ENCODE measurements at places on chromosomes 7 and 10.

DNA sequence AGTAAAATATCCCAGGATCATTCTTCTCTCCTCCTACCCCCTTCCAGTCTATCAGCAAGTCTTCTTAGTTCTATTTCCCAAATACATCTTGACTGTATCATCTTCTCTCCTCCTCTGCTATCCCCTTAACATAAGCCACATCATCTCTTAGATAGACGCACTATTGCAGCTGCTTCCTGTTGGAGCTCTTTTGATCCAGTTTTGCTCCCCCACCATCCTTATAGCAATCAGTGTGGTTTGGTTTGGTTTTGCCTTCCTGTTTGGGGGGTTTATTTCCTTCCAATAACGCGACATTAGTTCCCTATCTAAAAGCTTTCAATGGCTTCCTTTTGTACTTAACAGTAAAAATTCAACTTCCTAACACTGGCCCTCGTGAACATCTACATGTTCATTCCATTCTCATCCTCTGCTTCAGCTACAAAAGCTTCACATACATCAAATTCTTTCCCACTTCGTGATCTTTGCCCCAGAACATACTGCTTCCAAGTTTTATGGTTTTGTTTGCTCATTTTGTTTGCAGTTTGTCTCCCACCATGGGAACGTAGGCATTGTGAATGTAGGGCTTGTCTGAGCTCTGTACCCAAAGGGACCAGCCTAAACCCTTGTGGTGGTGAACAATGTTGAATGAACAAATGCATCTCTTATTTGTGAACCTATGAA lies 33.7 kb upstream of the PLXDC2 start:
- DNase-seq, result no peak

- DNase-seq, result no peak
Observed at GRCh38 chr7:24049296-24049695, 234.7 kb upstream of the NPY start.

- DNase-seq, result no peak
Observed at GRCh38 chr7:133252506-133252857, 396 bp upstream of the EXOC4 start.

GRCh38 chr7:54992871-54993475 lies 25.8 kb upstream of the EGFR start:
- peak; percentile 13 for DNase-seq

DNA sequence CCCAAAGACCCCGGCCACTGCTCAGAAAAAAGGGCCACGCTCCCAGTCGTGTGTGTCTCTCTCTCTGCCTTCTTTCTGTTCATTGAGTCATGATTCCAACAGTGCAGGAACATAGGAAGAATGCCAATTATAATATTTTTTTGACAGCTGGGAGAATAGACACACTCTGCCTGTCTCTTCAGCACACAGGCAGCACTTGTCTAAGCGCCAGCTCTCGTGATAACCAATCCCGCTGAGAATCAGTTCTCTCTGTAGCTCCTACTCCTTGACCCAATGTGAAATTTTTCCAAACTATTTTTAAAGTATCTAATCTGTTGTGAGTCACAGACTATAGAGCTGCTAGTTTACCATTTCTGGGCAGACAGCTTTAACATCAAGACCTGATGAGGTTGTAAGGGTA lies 145.7 kb upstream of the RHEB start:
- peak; percentile 98 for DNase-seq

DNA sequence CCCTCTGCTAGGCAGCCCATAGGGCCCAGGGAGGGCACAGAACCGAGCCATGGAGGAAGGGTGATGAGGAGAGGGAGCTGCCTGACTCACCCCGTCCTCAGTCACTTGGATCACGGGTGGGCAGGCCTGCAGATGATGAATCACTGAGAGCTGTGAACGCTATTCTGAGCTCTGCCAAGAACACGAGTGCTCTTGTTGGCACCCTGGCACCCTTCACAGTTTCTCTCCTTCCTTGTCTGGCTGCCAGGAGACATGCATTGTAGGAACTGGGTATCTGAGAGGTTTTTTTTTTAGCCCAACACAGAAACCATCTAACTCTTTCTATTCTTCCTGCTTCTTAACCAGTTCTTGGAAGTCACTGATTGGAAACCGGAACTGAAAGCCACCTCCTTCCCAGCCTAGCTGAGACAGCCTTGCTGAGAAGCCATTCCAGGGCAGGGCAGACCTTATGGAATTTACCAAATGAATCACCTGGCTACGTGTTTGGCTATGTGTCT lies 82.1 kb downstream of the SLC37A3 start:
- DNase-seq, result peak; percentile 70

- no peak for DNase-seq
Observed at GRCh38 chr10:85606401-85606800, 760.2 kb downstream of the GRID1 start.

DNA sequence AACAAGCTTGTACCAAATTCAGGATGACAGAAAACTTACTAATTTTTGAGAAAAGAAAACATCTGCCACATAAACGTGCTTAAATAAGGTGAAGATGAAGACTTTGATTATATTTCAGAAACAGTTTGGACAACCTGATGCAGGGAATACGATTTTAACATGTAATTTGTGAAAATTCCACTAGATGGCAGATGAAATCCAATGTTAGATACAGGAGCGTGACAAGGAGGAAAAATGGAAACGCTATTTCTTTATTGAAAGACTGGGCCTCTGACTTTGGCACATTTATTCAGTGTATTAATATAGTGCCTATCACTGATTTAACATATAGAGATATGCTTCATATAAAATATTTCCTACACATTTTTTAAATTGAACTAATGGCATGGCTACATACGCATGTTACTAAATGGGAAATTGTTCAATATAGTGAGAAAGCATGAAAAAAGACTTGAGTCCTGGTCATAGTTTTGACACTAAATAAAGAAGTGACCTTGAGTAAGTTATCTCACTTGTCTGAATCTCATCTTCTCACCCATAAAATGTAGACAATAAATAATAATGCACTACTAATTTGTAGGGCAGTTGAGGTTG lies 60.7 kb downstream of the CD36 start:
- DNase-seq, result peak; percentile 78

GRCh38 chr10:133275684-133276092 lies 980 bp downstream of the ADAM8 start:
- no peak for DNase-seq

DNA sequence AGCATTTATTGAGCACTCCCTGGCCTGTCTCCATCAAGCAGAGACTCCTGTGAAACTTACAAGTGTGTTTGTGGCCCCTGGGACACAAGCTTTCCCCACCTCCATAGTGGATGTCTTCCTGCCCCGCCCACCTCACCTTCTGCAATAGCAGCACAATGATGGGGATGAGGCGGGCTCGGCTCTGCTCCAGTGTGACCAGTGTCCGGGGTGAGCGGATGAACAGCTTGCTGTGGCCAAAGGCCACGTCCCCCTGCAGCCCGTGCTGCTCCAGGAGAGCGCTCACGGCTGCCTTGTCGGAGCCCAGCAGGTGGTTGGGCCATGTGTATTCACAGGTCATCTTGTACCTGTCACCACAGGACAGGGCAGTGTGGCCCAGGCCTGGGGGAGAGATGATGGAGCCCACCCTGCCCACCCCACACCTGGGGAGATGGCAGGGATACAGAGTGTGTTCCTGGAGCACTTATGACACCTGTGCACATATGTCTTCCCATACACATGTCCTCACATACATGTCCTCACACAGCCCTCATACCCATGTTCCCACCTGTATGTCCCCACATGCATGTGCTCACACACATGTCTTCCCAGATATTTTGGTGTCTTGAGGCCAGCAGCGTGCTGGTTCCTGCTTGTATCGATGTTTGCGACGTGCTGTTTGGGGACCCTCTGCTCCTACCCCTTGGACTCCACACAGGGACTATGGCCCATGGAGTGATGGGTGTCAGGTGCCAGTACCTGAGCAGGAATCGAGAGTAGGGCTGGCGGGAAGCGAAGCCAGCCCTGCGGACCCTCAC lies 12.7 kb downstream of the MYO1G start:
- no peak for DNase-seq

DNA sequence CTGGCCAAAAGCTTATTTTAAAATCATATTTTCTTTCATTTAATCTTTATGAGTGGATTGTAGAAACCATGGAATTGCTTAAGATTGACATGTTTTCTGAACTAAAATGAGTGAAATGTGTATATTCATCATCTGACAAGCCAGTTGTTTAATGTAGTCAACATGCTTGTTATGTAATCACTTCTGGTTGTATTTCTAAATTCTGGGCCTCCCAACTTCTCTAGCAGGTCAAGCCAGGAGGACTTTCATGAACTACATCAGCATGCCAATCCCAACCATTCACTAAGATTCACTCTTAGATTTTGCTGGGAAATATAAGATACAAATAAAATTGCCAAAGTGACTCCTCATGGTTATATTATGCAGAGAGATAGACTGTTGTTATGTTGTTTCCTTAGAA lies 21.1 kb upstream of the MAP3K8 start:
- no peak for DNase-seq

- DNase-seq, result peak; percentile 99
Observed at GRCh38 chr7:17130281-17131059, 168.0 kb upstream of the AHR start.

GRCh38 chr7:134350709-134351108 lies 34.0 kb upstream of the SLC35B4 start:
- no peak for DNase-seq

DNA sequence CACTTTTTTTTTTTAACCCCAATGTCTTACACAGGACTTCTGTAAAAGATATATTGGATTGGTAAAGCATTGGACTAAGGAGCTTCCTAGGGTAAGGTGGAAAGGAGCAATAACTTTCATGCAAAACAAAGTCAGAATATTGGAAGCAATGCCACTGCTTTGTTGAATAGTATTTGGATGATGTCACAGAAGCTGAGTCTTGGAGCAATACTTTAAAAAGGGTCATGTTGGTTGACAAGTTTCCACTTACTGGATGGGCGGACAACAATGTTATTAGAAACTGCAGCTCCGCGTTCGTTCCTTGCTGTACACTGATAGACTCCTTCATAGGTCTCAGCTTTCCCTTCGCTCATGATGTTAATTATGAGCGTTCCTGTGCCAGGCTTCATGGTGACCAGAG lies 101.9 kb upstream of the LAMB4 start:
- DNase-seq, result no peak

- no peak for DNase-seq
Observed at GRCh38 chr10:101136007-101136707, 5.1 kb downstream of the TLX1 start.

- DNase-seq, result no peak
Observed at GRCh38 chr10:112531421-112531820, 84.4 kb downstream of the VTI1A start.

DNA sequence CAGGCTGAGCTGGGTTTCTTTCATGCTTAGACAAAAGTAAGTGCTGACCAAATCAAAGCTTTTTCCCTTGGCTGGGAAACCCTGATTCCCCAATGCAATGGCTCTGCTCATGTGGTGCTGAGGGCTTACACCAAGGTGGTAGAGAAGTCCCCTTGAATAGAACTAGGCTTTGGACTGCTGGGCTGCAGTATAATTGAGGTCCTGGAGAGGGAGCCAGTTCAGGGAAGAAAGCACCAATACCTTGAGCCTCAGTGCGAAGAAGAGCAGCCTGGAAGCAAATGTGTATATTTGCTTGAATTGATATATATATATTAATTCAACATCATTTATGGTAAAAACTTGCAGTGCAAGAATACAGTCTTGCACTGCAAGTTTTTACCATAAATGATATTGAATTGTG lies 391.1 kb downstream of the RPS24 start:
- DNase-seq, result peak; percentile 47

- DNase-seq, result no peak
Observed at GRCh38 chr7:25246306-25246705, 18.0 kb upstream of the NPVF start.

DNA sequence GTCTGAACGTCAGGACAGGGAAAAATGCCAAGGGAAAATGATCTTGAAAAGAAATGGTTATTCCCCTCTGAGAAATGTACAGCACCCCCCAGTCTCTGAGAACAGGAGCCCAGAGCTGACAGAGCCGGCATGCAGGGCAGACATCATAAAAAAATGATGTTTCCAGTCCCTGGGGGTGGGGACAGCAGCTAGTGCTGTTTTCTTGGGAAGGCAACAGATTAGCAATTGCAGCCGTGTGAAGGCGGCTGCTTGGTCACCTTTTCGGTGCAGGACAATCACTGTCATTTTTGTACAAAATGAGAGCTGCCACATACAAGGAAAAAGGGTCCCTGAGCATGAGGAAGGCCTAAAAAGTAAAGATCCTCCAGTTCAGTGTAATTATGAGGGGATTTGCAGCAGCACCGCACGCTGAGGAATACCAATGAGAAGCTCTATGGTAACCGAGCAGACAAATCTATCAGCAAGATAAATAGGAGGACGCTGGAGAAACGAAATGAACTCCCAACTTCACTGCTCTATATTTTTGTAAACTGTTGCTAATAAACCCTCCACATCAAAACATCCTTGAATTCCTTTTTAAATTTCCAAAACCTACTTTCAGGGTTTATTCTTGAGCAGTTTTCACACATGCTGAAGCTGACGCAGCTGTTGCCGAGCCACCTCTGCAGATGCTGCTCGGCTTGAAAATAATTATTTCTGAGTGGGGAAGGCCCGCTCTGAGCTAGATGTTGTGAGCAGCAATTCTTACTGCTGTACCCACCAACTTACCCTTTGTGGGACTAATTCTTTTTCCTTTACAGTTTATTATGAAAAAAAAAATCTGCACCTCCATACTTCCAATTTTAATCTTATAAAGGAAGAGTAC lies 98.2 kb upstream of the NEBL start:
- peak; percentile 38 for DNase-seq

- DNase-seq, result no peak
Observed at GRCh38 chr7:98862716-98863420, 6.9 kb downstream of the TMEM130 start.

DNA sequence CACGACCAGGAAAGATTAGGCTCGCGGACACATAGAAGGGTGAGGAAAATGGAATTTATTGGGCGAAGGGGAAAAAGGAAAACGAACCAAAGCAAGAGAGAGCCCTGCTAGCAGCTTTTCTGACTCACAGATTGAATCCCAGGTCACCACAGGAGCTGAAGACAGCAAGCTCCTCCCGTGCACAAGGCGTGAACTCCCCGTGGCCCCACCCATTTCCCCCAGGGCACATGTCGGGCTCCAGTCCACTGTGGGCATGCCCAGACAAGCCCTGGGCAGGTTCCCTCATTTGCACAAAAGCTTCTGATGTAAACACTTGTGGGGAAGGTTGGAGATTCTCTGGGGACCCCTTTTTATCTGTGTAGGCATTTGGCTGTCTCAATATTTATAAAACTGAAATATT lies 582.4 kb downstream of the SUGCT start:
- DNase-seq, result peak; percentile 88

GRCh38 chr7:26487780-26488515 lies 196.3 kb downstream of the SNX10 start:
- DNase-seq, result no peak

GRCh38 chr10:3756360-3756740 lies 28.7 kb downstream of the KLF6 start:
- no peak for DNase-seq

GRCh38 chr10:11830836-11831519 lies 7.8 kb downstream of the PROSER2 start:
- DNase-seq, result peak; percentile 38

GRCh38 chr7:137989094-137989493 lies 12.8 kb downstream of the CREB3L2 start:
- peak; percentile 51 for DNase-seq

- no peak for DNase-seq
Observed at GRCh38 chr10:13938950-13939349, 352.2 kb downstream of the PRPF18 start.

- DNase-seq, result peak; percentile 64
Observed at GRCh38 chr10:3757638-3758490, 27.1 kb downstream of the KLF6 start.
